ENCODE measurements at places on chromosomes 7 and 10. TPM values are rescaled to one million over a fixed set of nuclear protein-coding genes. Genes with fewer than 3 reads are reported as not detected.

DNA sequence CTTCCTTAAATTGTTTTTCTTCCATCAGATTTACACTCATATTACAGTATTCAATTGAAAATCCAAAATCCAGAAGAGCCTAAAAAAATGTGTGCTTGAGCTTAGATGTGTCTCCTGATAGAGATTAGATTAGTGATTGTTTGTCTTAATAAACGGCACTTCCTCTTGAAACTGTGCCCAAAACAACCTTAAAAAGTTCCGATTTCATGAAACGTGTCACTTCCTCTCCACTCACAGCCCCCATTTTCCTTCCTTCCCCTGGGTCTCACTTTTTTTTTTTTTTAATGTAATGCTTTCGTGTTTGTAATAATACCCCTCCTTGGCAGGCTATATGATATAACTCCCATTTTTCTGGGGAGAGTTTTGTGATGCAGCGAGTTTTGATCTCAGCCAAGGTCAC is 114.8 kb upstream of the ADO start:
- peak; percentile 27 for DNase-seq

DNA sequence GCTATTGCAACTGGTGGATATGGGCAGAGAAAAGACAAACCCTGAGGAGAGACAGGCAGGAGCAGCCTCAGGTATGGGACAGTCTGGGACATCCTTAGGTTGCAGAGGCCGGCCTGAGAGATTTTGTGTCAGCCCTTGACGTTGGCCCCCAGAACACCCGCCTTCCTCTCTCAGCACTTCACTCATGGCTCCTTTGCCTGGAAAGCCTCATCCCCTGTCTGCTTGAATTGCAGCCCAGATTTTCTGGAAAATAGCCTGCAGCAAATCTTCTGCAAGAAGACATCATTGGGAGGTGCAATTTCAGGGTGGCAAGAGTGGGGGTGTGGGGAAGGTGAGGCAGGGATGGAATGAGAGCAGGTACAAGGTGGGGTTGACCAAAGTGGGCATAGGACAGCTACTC is 2.2 kb upstream of the FRMD4A start:
- no peak for DNase-seq

DNA sequence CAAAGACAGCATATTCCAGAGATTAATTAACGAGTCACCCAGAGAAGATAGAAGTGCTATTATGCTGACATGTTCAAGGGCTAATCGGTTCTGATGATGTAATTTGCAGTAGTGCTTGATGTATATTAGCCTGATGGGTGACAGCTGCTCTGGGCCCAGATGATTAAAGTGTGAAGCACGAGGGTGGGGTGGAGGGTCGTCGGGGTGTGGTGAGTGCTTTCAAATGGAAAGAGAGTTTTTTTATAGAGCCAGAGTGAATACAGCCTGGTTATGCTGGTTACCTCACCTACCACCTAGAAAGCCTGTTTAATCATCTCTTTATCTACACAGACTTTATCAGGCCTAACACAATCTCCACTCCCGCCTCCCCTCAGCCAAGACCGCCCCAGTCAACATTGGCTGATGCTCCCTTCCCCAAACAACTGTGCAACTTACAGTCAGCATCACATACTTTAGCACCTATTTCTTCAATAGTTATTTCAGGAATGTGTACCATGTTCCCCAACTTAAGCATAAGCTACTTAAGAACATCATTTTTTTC is 11.5 kb upstream of the STN1 start:
- DNase-seq = no peak

The ANKRD7 gene
- total RNA-seq = 0.13 TPM
